ENCODE measurements at places on chromosomes 6 and 20.

DNA sequence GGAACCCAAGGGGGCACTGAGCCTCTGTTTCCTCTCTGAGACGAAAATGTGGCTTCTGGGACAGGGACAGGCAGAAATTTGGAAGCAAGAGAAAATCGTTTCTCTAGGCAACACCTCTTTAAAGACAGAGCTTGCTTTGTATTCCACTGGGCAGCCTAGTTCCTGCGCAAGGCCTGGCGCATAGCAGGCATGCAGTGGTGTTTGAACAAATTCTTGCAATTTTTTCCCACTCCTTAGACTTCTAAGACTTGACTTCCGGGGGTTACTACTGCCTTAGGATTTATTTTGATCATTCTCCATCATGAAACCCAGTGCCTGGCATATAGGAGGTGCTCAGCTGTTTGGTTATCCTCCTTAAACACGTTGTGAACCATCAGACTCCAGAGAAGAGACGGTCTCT lies 249.0 kb upstream of the KCNG1 start:
- no peak for DNase-seq

GRCh38 chr20:59631751-59632540 lies 27.6 kb downstream of the PHACTR3 start:
- DNase-seq, result no peak

DNA sequence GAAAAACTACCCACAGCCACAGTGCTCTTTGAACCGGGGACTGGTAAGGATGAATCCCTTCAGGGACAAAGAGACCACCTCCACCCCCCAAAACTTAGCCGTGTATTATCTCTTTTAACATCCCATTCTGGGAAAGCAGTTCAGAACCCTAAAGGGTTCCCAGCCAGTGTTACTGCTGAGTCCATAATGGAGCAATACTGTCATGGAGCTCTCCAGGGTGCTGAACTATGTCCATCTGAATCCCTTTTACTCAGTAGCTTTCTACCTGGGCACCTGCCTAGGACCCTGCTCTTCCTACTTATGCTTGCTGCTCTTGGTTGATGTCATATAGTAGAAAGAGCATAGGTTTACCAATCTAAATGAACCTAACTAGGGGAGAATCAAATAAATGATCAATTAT lies 22.3 kb upstream of the SAYSD1 start:
- DNase-seq, result no peak

DNA sequence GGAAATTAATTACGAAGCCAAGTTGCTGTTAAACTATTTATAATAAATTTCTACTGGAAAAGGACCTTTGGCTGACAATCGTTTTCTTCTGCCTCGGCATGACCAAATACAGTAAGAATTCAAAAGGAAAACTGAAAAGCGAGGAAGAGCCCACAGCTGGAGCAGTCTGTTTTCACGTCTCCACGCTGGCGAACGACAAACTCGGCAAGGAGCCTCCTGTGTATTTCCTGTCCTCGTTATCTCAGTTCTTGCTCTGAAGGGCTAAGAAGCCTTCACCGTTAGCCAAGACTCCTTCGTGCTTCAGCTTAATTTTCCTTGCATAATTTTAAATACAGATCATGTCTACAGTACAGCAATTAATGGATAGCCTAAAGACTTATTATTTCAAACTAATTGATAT lies 214.3 kb upstream of the PLCB4 start:
- no peak for DNase-seq

DNA sequence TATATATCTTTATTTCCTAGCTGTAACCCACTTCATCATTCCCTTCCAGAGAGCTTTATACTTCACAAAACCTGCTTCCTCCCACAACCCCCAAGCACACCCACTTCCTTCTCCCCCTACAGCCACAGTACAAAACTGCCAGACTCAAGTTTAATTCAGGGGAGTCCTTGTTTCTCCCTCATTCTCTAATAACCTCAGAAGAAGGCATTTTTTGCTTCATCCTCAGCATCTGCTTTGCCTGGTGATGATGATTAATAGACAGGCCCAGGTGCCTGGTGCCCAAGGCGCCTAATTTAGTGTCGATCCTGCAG lies 414.3 kb downstream of the KIF16B start:
- DNase-seq, result no peak

GRCh38 chr6:111858347-111858746 lies 14.9 kb downstream of the FYN start:
- no peak for DNase-seq

- no peak for DNase-seq
Measured at GRCh38 chr6:79634491-79635231, 3.5 kb downstream of the SH3BGRL2 start.

DNA sequence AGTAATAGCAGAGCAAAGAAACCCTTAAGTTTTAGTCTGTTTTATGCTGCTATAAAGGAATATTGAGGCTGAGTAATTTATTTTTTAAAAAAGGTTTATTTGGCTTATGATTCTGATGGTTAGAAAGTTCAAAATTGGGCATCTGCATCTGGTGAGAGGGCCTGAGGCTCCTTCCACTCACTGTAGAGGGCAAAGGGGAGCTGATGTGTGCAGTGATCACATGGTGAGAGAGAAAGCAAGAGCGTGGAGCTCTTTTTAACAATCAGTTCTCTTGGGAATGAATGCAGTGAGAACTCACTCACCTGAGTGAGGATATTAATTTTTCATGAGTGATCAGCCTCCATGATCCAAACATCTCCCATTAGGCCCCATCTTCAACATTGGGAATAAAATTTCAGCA lies 36.4 kb upstream of the SAMD3 start:
- no peak for DNase-seq

DNA sequence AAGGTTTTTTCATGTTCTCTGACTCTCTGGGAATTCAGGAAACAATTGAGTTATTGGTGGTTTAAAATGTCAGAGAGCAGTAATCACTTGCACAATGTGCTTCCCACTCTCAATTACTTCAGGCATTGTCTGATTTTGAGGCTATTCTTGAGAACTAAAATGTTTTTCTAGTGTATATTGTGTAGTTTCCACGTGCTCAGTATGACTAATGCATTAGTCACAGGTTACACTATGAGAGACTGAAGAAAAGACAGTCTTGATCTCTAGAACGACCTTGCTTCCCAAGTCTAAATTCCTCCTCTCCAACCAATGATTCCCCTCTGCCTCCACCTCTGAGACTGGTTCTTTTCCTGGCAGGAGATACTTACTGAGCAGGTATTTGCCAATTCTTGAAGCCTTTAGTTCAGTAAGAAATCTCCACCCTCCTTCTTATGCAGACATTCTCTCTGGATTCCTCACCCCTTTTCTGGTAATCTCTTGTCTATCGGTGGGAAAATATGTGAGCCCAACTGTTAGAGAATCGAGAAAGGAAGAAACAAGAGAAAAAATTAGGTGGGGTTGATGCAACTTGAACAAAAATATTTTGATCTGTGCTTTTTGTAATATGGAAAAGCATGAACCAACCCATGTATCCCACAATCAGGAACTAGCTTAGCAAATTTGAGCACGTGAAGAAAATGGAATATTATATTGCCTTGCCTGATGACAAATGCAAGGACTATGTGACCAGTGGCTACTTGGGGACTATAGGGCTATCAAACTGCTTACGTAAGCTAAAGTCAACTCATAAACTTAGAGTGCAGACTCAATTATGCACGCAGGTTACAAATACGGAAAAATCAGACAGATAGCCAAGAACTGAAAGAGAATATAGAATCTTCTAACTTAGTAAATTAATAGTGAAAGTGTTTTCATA lies 61.1 kb upstream of the SLC22A16 start:
- peak; percentile 84 for DNase-seq

DNA sequence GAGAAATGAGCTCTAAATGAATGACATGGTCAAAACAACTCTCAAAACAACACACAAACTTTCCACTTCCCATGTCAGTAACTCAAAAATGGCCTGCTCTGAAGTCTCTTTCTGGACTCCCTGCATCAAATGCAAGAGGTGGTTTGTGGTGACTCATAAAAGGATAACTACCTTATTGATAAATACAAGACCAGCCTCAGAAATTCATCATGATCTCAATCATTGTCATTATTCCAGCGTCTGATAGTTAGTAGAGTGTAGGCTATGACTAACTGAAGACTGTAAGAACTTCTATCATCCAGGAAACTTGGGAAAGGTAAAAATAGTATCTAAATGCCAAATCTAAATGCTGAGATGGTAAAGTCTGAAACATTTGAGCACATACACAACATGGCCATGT lies 369.4 kb downstream of the BMP2 start:
- DNase-seq, result no peak

- DNase-seq, result no peak
Measured at GRCh38 chr6:124433387-124434160, 528.7 kb upstream of the RNF217 start.

DNA sequence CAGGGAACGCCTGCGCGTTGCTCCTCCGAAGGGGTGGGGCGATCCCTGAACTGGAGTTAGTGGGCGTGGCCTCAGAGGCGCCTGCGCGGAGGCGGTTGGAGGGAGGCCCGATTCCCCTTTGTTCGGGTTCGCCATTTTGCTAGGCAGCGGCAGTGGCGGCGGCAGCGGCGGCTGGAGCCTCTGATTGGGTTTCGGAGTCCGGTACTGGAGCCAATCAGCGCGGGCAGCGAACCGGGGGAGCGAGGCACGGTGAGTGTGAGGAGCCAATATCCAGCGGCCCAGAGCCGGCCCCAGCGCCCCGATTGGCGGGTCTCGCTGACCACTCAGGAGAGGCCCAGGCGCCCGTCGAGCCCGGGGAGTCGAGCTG lies at the start of gene NFYA:
TSS of gene NFYA (plus strand) at position 139 of the 367 bp plus-strand sequence. CDS start 6,116 bp downstream, outside the sequence.
- DNase-seq, result no peak

DNA sequence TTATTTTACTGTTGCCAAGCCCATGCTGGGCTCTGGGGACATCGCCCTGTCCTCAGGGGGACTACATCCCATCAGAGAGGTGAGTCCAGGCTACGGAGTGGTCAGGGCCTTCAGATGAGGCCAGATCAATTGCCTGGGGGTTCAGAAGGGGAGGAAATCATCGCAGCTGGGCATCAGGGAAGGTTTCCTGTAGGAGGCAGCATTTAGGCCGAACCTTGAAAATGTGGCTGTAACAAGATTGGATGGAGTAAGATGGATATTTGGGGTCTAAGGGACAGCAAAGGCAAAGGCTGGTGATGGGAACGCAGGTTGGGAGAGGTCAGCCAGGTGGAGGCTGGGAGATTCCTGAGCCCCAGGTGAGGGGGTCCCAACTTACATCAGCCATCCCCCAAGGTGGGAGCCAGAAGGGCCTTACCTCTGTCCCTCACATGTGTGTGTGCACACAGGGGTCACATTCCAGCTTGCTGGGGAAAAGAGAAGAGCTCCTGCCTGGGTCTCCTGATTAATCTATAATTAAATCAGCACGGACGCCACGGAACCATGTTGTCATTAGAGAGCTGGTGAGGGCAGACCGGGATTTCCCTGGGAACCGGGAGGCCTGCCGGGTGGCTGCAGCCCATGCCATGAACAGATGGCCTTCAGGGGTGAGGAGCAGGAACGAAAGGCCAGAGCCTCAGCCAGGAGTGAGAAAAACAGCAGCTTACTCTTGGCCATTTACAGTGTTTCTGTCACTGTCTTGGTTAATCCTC lies 30.5 kb upstream of the DLGAP4 start:
- DNase-seq, result no peak

DNA sequence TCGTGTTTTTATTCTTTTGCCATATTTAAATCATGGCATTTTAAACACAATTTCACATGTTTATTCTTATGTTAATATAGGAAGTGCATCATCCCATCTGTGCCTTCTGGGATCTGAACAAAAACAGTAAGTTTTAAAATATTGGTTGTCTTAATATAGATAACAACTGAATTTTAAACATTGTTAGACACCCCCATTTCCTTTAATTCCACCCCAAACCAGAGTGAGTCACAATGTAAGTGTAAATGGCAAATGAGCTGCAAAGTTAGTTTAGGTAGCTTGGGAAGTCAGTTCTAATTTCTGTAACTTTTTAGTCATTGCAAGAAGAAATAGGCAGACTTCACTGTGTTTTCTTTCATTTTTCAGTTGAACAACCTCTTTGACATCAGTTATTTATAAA lies 108.0 kb downstream of the ADGRG6 start:
- no peak for DNase-seq

GRCh38 chr6:50829898-50830444 lies 11.3 kb downstream of the TFAP2B start:
- DNase-seq, result no peak

- no peak for DNase-seq
Measured at GRCh38 chr6:4563156-4563555, 213.0 kb upstream of the CDYL start.

GRCh38 chr20:61885759-61886715 lies 179.6 kb downstream of the TAF4 start:
- no peak for DNase-seq

DNA sequence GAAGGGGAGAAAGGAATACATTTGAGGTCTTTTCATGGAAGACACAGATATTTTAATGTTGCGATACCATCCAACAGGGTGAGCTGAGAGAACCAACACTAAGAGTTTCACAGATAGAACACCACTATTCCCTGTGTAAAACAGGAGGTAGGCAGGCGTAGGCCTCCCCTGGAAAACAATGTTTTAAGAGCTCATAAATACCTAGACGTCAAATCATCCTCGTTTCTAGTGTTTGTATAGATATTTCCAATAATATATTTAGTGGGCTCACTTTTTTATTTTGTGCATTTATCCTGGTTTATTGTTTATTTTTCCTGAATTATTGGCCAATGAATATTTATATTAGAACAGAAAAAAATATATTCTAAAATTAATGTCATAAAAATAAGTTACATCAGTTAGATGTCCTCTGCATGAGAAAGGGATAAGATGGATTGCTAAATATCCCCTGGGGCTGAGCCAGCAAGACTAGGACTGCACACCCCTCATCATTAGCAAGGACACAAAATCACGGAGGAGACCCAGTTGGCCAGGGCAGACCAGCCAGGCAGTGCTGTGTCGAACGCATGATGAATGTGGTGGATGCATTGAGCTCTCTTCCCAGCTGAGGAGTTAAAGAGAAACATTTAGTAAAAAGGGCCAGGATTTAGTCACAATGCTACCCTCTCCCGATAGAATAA lies 380.5 kb downstream of the C6orf118 start:
- DNase-seq, result no peak

DNA sequence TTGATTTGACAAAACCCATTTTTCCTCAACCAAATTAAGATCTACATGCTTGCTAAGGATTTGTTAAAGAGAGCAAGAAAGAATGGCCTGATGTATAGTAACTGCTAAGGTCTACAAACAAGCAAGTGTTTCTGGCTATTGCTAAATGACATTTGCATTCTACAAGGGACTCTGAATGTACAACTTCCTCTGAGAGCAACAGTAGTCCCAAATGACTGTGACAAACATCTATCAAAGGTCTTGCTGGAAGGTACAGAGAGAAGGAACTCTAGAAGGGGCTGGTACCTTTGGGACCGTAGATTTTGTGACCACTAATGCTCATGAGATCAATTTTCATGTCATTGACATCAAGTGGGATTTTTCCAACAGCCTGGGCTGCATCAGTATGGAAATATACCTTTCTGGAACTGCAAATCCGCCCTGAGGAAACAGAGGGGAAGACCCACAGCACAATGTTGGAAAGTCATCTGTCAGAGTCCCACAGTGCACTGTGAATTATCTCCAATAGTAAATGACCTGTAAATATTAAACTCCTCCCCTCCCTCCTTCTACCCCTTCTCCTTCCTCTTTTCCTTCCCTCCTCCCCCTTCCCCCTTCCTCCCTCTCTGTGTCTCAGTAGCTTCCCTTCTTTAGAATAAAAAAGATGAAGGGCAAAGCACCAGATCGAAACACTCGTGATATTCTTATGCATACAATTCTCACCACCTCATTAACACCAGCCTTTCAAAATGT lies 15.9 kb upstream of the CPNE1 start:
- DNase-seq, result no peak

Measured in HCT116 (cell line).